Thymus (tissue), 14 donors: ENCODE measurements at places on chromosomes 5 and 9.

DNA sequence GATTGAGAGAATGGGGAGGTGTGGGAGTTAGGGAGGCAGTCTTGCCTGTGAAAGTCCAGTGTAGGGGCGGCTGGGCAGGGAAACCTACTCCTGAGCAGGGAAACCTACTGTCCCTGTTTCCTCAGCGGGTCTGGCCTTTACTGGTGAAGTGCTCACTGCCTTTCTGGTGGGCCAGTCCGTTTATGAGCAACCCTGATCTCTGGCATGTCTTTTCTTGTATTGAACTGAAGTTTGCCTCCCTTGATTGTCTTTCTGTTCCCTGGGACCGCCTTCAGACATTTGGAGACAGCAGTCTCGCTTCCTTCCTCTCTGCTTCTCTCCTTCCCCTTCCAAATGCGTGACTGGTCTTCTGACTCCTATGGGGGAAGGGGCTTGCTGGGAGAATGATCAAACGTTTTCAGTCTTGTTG lies 2.9 kb downstream of the SNX18 start:
- no peak for DNase-seq

GRCh38 chr5:157994906-157995519 lies 136.1 kb upstream of the CLINT1 start:
- peak; percentile 9 for DNase-seq

DNA sequence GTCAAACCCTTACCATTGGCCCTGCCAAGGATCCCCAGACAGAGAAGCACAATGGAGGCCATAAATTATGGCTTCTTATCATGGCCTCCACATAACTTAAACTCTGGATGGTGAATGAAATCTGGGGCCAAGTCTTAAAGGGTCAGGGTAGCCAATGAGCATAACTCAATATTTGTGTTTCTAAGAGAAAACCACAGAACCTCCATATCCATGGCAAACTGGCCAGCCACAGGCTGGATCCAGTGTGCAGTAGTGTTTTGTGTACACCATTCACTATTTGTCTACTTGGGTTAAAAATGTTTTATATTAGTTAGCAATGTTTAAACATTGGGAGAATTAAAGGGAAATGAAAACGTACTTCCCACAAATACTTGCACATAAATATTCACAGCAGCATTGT lies 60.8 kb downstream of the CDO1 start:
- DNase-seq: no peak

GRCh38 chr9:105890046-105890822 lies 195.9 kb downstream of the TMEM38B start:
- DNase-seq: no peak

GRCh38 chr5:11377896-11378295 lies 526.4 kb downstream of the CTNND2 start:
- DNase-seq: no peak

DNA sequence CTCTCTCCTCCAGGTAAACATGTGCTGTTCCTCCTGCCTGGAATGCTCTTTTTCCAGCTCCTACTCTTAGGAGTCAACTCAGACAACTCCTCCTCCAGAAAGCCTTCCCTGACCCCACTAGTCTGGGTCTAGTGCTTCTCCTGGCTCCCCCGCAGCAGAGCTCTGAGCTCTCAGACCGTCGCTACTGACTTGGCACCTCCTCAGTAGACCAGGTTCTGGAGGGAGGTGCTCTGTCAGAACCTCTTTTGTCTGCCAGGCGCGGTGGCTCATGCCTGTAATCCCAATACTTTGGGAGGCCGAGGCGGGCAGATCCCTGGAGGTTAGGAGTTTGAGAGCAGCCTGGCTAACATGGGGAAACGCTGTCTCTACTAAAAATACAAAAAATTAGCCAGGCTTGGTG lies 3.4 kb downstream of the LRRC8A start:
- DNase-seq: no peak
